ENCODE measurements at places on chromosomes 1 and 21.

DNA sequence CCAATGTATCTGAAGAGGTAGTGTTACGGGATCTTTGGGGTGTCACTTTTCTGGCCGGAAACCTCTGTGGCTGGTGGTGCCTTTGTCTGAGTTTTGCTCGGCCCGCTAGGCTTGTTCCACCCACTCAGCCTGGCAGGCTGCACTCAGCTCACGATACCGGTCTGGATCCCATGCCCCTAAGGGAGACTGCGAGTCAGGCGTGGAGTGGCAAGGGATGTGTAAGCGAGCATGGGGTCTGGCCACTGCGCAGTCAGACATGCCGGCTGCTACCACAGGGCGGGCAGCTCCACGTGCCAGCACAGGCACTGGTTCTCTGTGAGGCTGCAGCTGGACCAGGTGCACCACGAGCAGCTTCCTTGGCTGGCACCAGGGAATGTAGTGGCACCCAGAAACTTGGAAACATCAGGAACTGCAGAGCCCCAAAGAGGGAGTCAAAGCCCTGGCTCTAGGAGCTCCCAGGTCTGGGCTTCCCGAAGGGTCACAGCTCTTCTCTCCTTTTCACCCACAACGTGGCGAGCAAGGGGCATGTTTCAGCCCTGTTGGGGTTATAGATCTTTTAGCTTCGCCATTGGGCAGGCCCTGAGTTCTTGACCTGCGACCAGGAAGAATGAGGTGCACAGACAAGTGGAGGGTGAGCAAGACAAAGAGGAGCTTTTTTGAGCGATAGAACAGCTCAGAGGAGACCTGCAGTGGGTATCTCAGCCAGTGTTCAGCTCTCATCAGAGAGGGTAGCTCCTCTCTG is 23.8 kb upstream of the LRRC8C start:
- no peak for DNase-seq

DNA sequence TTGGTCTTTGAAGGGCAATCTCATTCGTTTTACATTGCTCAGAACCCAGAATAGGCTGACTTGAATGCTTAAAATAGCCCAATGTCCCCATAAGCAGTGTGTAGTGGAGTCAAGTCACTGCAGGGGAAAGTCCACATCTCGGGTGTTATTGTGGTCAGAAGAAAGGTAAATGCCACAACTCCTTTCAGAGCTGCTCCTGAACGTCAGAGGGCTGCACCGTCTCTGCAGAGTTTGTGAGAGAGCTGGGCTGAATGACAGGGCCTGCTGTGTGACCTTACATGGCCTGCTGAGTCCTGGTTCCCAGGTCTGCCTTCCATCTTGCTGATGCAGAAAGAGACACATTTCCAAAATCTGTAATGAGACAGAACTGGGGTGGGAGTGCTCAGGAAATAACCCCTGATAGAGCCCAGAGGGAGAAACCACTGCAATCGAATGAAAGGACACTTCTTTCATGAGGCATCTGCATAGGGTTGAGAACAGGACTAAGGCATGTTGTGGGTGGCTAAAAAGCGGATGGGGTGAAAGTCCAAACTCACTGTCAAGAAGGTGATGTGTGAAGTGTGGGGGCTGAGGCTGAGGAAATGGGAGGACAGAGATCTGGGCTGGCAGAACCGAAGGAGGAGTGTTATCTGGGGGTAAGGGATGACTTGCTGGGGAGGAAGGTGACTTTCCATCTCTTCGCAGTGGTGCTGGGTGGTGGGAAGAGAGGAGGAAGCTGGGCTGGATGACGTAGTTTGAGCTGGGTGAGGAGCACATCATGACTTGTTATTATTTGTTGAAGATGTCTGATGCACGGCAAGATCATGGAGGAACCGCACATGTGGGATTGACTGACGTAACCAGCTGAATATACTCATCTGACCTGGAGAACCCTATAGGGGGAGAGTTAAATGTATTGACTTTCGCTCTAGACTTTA is 33.7 kb downstream of the XCL2 start:
- no peak for DNase-seq

DNA sequence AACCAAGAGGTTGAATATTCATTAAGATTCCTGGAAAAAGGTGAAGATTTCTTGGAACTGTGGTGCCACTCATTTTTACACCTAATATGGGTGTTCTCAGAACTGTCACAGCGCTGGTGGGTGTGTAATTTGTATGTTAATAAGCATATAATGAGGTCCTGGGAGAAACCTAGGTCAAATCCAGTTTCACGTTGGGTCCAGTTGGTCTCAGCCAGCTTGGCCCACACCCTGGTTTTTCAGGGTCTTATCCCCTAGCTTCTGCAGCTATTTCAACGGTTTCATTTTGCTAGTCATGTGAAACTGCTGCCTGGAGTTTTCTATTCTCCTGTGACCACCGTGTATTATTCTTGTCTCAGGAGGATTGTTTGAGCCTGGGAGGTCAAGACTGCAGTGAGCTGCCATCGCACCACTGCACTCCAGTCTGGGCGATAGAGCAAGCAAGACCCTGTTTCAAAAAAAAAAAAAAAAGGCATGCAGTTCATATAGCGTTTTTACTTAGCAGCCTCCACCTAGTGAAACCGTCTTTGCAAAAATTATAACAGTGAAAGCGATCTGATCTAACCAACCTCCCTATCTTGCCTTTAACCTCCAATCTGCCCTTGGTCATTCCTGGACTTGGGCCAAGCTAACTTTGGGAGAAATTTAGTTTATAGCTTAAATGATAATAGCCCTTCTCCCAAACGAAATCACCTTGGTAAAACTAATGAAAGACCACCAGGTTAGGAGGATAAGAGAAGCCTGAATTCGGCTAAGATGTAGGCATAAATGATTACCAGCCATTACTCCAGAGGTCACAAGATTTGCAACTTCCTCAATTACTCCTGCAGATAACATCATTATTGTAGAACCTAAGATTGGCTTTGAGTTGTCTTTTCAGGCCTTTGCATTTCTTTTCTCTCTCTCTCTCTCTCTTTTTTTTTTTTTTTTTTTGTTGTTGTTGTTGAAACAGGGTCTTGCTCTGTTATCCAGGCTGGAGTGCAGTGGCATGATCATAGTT is 44.0 kb downstream of the PTAFR start:
- no peak for DNase-seq

DNA sequence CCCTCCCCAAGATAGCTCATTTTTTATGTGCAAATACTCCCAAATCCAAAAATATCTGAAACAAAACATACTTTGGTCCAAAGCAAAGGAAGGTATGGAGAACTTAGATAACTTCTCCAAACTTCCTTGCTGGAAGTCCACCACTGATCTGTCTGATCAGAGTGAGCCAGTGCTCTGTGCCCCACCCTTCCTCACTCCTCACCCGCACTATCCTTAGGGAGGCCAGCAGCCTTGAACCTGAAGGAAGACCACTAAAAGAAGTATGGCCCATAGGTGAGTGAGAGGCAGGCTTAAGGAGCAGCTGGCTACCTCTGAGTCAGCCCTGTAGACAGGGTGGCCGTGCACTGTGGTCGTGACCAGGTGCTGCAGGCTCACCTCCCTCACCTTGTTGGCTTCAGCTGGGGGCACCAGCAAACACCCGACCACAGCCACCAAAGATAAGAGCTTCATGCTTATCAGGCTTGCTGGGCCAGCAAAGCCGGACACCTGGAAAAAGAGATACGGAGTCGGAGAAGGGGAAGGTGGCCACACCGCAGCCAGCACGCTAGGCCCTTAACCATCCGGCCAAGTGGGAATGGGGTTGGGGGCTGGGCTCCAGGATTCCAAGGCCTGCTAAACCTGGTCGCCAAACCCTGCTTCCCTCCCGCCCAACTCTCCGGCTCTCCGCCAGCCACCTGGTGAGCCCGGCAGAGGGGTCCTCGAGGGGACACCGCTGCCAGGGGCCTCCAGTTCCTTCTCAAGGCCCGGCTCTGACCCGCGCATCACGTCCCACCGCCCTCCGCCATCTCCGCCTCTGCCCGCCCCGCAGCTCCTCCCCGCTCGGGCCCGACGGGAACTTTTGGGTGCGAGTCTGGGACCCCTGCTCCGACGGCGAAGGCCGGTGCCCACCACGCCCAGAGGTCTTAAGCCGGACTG is 543 bp downstream of the TMEM9 start:
- no peak for DNase-seq

DNA sequence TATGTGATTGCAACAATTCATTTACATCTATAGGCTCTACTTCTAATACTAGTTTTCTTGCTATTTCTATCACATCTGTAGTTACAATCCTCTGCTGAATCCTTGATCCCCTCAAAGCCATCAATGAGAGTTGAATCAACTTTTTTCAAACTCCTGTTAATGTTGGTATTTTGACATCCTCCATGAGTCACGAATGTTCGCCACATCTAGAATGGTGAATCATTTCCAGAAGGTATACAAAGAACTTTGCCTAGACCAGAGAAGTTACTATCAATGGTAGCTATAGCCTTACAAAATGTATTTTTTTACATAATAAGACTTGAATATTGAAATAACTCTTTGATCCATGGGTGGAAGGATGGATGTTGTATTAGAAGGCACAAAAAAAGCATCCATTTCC is 110.0 kb downstream of the AMY1C start:
- DNase-seq: no peak

GRCh38 chr1:52210044-52210443 is 68.2 kb downstream of the ZFYVE9 start:
- no peak for DNase-seq

GRCh38 chr1:29240400-29240837 is 4.1 kb downstream of the PTPRU start:
- no peak for DNase-seq

- DNase-seq: no peak
Measured at GRCh38 chr1:32035119-32035518, 21.5 kb downstream of the KHDRBS1 start.

DNA sequence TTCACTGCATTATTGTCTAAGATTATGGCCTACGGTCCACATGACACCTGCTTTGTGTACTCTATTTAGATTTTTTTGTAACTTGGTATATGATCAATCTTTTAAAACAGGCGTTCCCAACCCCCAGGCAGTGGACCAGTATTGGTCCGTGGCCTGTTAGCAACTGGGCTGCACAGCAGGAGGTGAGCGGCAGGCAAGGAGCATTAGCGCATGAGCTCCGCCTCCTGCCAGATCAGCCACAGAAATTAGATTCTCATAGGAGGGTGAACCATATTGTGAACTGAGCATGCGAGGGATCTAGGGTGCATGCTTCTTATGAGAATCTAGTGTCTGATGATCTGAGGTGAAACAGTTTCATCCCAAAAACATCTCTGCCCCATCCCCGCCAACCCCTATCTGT is 228.4 kb upstream of the NR5A2 start:
- no peak for DNase-seq

DNA sequence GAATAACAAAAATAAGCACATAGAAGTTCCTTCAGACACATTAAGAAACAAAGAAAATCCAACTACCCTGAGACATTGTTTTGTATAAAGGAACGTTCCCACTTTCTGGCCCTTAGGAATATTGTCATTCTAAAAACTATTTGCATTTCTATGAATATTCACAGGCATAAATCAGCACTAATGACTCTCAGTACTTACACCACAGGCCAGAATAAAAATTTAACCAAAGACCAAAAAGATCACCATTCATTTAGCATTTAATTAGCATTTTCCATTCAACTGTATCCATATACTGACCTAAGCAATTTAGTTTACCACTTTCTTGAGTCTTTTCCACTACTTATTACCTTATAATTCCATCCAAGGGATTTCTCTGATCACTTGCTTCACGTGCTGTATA is 75.4 kb downstream of the TTLL7 start:
- DNase-seq: no peak

DNA sequence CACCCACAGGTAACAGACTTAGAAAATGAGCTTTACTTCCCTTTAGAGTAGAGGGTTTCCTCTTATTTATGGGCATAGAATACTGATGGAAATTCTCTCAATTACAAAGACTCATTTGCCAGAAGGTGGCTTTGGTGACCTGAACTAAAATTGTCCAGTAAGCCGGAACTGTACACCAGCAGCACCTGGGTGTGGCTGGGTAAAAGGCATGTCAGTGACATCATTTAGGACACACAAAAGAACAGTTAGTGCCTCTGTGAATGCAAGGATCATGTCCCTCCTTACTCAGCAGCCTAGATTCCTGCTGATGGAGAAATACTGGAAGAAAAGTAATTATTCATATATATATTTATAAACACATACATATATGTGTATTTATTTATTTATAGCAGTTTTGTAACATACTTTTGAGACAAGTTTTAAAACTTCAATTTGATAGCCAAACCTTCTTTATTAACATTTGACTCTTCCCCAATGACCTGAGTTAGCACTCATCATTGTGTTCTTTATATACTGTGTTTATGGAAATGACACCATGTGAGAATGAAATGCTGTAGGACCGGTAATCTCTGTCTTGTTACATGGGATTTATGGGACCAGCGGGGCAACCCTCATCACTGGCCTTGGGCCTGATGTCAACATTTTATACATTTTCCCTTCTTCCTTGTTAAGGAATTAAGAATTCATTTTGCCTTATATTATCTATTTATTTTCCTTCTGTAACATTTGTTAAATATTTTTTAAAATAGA is 274.4 kb downstream of the BRINP2 start:
- no peak for DNase-seq

- no peak for DNase-seq
Measured at GRCh38 chr1:60035921-60036320, 37.6 kb downstream of the C1orf87 start.

DNA sequence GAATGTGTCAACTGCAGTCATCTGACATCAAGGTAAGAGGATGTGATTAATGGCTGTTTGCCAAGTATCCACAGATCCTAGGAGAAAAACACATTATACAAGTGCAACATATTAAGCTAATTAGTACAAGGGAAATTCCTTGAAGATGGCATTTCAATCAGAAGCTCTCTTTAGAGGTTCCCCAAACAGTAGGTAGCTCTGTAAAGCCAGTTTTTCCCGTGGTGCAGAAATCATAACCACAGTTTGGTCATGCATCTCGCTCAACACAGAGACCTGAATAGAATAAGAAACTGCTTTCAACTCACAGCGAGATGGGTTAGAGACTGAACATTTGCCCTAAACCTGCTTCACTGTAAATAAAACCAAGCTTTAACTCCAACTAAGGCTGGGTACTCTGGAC is 230.5 kb upstream of the CAMK1G start:
- DNase-seq: no peak

DNA sequence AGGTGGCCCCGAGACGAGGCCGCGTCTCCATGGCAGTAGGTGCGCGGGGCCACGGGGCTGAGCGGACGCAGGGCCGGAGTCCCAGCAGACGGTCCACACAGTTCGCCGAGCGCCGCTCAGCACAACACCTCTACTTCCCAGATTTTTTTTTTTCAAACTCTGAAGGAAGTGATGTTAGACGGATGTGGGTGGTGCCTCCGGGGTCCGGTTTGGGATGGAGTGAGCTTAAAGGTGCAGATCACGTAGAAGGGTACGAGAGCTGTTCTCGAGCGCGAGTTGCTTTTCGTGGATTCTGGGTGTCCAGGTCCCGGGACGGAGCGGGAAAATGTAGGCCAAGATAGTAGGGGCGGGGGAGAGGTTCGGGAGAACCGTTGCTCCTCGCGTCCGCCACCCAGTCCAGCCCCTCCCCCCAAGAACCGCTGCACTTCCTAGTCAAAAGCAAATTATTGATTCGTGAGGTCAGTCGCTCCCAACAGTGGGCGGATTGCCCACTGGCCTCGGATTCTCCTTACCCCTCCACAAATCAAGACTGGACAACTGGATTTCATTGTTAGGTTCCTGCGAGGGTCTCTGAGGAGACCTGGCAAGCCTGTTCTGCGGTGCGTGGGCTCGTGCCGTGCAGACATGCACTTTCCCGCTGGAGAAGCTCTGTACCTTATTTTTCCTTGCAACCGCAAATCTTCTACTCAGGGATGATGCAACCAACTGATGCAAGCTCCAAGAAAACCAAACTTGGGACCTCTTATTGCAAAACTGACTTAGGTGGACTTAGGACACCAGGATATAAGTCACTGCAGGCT is at the start of gene TXNDC12:
TXNDC12 (minus strand) TSS at position 126 of the 800 bp plus-strand sequence; CDS start at position 31, 95 bp downstream.
- peak; percentile 93 for DNase-seq

- DNase-seq: no peak
Measured at GRCh38 chr21:32463889-32464300, 51.4 kb downstream of the EVA1C start.

- DNase-seq: peak; percentile 88
Measured at GRCh38 chr1:93447481-93448291, at the start of gene FNBP1L. FNBP1L (plus strand) TSS chr1:93448118; CDS start chr1:93448282, 164 bp downstream.
